SK-N-DZ (cell line): ENCODE measurements at places on chromosomes 5 and 9.

DNA sequence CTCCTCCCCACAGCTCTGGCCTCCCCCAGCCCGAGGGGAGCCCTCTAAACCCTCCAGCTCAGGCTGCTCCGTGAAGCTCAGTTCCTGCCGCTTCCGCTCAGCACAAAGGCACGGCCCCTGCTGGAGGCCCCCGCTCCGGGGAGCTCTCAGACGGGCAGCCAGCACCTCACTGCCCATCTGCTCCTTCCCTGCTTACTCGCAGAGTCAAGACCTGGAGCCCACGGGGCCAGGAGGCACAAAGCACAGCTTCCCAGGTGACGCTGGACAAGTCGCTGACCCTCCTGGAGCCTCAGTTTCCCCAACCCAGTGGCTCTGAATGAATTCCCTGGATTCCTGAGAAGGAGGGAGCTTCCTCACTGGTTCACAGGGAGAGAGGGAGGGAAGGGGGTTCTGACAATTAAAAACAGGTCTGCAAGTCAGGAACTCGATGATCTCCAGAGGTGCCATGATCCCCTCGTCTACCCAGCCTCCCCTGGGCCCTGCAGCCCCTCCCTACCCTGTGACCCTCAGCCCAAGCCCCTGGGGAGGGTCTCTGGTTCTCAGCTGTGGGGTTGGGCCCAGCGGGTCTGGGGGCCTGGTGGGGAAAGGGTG, 36.2 kb downstream of the VAV2 start:
- peak; percentile 59 for DNase-seq

- DNase-seq, result no peak
Measured at GRCh38 chr9:95270790-95271189, 46.7 kb downstream of the FANCC start.

GRCh38 chr9:89609426-89610006, 4.7 kb downstream of the GADD45G start:
- no peak for DNase-seq

DNA sequence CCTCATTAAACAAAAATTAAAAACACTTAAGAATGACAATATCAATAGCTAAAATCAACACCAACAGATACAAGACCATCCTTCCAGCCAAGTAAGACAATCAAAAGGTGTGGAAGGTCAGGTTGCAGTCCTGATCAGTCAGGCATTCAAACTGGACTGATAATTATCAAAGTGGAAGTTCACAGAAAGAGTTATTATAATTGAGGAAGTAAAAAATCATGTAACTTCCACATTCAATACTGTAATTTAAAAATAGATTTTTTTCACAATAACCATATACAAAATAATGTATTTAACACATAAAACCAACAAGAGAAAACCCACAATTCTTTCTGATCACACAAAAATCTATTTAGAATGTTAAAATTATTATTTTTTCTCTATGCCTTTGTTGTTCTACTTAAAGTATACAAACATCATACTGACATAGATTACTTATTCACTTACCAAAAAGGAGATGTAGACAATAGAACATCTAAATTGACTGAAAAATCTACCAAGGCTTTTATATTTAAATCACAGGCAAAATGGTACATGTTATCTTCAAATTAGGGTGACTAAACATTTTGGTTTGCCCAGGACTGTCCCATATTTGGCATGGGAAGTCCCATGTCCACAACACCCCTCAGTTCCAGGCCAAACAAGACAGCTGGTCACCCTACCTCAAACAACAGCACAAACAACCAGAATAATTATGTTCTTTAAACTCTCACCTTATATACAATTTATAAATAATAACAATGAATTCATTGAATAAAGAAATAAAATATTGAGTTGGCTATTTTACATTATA, 142.5 kb upstream of the SLC24A2 start:
- no peak for DNase-seq

GRCh38 chr9:108759399-108759798, 96.4 kb downstream of the ACTL7B start:
- DNase-seq, result no peak

DNA sequence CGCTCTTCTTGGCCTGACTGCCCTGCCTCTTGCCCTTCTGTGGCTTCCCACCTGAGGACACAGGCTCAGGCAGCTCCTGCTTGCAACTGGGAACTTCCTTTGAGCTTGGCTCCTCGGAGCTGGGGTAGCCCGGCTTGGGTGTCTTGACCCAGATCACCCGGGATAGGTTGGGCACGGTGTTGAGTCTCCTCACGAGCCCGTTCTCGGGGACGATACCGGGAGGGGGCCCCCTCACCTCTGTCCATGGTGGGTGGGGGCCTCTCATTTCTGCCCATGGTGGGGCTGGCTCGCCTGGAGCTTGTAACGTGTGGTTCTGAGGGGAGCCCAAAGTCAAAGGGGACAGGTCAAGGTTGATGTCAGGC, 7.8 kb upstream of the DDX41 start:
- DNase-seq, result no peak

GRCh38 chr5:17882760-17883488, 248.7 kb downstream of the TAF11L14 start:
- no peak for DNase-seq

- peak; percentile 42 for DNase-seq
Measured at GRCh38 chr5:133049726-133050048, 2.1 kb upstream of the HSPA4 start.

GRCh38 chr5:172769616-172770373, 1.2 kb downstream of the DUSP1 start:
- no peak for DNase-seq

- DNase-seq, result peak; percentile 76
Measured at GRCh38 chr9:87080512-87081264, 133.4 kb upstream of the GAS1 start.

- peak; percentile 30 for DNase-seq
Measured at GRCh38 chr9:21813575-21814473, 11.4 kb downstream of the MTAP start.

DNA sequence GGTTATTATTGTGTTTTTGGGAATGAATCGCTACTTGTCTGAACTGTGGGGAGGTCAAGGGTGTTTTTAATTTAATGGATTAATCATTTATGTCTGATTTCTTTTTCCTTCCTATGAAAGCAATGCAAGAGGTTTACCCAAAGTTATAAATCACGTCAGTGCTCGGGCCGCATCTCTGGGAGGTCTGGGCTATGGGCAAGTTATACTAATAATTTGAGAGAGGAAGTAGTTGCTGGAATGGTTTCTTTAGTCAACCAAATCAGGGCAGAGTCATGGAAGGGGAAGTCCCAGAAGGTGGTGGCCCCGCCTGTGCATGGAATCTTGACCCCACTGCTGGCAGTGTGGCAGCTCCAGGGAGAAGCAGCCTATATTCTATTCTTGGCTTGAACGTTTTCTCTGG, 180.2 kb downstream of the HSPA4 start:
- no peak for DNase-seq

DNA sequence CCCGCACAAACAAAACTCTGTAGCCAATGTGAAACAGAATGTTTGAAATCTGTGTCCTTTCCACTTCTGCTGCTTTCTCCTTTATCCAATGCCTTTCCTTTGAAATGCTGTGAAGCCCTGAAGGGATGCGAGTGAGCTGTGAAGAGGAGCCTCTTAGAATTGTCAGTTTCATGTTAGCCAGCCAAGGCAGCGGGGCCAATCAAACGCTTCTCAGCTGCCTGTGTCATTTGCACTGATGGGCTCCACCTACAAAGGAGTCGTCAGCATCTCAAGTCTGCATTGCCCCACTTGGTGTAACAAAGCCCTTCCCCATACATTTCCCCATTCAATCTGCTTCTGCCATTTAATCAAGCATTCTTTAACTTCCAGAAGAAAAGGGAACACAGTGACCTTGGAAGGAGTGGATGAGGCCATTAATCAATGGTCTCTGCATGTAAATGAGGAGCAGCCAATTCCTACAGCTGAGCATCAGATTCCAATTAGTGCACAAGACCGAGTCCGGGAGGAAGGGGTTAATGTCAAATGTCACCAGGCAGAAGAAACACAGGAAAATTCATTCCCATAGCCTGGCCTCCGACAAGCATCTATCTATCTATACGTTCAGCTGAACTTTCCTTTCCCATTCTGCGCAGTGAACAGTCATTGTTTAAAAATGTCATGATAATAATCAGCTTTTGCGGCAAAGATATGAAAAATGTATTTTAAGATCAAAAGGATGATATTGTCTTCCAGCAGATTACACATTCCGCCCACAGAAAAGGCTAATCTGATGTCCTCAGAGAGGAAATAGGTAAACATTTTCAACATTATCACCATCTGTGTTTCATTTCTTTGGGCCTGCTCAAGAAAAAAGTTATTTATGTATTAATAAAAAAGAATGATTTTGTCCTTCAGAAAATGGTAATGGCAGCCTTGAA, 154.6 kb downstream of the FSTL4 start:
- DNase-seq, result no peak

DNA sequence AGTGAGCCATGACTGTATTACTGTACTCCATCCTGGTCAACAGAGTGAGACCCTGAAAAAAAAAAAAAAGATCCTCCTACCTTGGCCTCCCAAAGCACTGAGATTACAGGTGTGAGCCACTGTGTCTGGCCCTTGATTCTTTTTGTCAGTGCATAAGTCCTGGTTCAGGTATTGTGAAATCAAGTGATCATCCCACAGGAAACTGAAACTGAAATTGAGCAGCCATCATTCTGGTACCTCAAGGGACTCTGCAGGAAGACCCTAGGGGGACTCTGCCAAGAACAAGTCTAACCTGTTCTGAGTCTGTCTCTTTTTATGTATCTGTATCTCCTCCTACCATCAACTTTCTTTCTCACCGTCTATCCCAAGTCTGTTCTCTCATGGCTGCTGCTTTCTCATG, 1.9 kb upstream of the DCAF10 start:
- no peak for DNase-seq

DNA sequence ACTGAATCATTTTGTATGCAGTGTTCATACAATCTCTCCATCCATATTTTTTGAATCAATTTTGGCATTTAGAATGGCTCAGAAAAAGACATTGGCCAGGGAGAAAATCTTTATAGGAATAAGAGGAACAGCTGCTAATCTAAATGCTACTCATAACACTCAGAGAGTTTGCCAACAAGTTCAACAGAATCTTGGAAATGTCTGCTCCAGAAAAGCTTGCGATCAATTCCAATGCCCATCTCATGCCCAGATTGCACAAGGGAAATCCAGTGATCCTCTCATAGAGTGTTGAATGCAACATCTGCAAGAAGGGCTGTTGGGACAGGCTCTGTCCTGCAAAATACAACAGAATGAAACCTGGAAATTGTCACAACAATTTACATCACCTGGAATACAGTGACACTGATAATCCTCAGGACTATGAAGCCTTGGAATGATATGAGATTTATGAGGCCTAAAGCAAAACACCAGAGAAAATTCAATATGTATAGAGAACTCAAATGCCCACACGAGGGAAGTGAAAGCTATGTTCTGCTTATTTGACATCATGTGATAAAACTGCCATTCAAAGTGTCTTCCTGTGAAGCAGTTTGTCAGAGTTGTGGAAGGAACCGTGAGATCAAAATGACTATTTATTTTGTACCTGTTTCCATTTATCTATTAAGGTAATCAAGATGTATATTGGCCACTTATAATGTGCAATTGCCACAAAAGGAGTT, 190.1 kb downstream of the PARP8 start:
- no peak for DNase-seq

DNA sequence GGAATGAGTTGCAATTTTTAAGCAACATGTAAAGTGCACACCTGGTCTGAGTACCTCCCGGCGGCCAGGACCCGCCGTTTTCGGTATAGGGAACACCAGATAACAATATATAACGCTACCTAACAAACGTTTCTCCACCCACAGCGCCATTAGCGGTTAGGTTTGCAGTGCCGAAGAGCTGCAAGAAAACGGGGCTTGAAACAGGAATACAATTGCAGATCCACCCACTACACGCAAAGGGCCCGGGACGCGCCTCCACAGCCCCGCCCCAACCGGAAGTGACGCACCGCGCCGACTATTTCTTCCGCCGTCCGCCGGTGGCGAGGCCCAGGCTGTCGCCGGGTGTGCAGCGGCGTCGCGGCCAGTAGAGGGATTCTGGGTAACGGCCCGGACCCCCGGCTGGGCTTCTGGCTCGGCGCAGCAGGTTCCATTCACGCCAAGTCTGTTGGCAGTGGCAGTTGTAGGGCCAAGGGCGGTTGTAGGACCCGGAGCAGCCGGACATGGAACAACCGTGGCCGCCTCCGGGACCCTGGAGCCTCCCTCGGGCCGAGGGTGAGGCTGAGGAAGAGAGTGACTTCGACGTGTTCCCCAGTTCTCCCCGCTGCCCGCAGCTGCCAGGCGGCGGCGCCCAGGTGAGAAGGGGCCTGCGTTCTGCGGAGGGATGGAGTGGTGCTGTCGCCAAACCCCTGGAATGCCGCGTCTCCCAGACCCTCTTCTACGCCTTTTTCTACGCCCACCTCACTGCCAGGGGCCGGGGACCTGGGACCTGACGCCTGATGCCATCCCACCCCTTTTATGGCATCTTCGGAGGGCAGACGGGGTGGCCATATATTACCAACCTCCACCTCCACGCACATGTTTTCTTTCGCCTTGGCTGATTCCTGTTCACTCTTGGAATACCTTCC, at the start of gene CDC37L1:
CDC37L1 (plus strand) TSS at position 302 of the 905 bp plus-strand sequence; CDS start at position 501, 199 bp downstream.
- DNase-seq, result peak; percentile 86

- peak; percentile 82 for DNase-seq
Measured at GRCh38 chr5:112070022-112070421, 313.0 kb upstream of the NREP start.

DNA sequence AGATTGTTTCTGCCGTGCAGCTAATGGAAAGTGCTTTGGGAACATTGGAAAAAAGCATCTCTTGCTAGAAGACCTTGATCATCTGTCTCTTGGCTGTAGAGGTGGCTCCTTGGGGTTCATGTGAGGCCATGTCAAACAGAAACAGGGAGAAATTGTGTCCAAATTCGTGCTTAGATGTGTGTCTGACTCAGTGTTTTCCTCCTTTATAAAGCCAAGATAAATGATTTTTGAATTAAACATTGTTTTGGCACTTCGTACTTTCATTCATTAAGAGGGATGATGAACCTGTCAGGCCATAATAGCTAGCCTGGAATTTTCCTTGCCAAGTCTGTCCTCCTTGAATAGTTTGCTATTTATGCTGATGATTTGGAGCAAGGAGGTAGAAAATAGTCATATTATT, 143.8 kb downstream of the FBXL7 start:
- DNase-seq, result no peak

DNA sequence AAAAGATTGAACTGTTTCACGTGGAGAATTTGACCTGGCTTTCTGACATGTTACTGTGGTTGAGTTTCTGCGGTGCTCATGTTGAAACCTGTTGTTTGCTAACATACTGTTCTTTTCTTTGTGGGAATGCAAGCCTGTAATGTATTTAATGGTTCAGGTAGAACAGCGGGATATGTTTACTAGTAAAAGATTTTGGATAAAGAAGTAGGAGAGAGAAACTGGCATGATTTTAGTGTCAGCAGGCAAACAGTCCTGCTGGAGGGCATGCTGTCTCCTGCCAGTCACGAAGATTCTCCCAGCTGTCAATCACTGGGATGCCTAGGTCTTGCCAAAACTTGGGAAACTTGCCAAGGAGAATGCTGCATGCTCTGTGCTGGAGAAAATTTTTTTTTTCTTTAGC, 263.5 kb downstream of the TAF11L14 start:
- no peak for DNase-seq
